ENCODE measurements at places on chromosomes 11 and 22. TPM values are rescaled to one million over a fixed set of nuclear protein-coding genes. Genes with fewer than 3 reads are reported as not detected.

Gene GGT5
- 9.9 TPM for total RNA-seq

Gene WNT7B
- 0.58 TPM for total RNA-seq

Gene OR52B6
- not detected for total RNA-seq

Gene MYOD1
- total RNA-seq: not detected

Gene DDI1
- not detected for total RNA-seq

Gene GRAMD1B
- 13.8 TPM for total RNA-seq

Gene YPEL1
- 0.19 TPM for total RNA-seq

Gene MPPED1
- total RNA-seq: not detected

Gene LMO2
- 8.2 TPM for total RNA-seq

Gene OR10S1
- total RNA-seq: not detected

Gene KCNQ1
- not detected for total RNA-seq

Gene PHLDB1
- 99.7 TPM for total RNA-seq

Gene PNPLA5
- not detected for total RNA-seq

Gene MOV10L1
- 5.1 TPM for total RNA-seq

Gene GAB2
- 16.1 TPM for total RNA-seq

Gene FAM83F
- total RNA-seq: under 0.01 TPM

Gene FOLR2
- total RNA-seq: not detected

Gene RIMBP3C
- total RNA-seq: 0.38 TPM

Gene PLET1
- total RNA-seq: not detected

Gene KDM2A
- total RNA-seq: 40.3 TPM

Gene DNAL4
- 19.7 TPM for total RNA-seq

Gene SEPTIN3
- not detected for total RNA-seq

Gene PKDREJ
- not detected for total RNA-seq

Gene MPEG1
- not detected for total RNA-seq

Gene CHADL
- total RNA-seq: 0.96 TPM

Gene FLRT1
- total RNA-seq: not detected

Data from regular cardiac myocyte (primary cell).